ENCODE measurements at places on chromosomes 16 and 17. TPM values are rescaled to one million over a fixed set of nuclear protein-coding genes. Genes with fewer than 3 reads are reported as not detected.

- H3K27ac ChIP-seq: no peak overlapping the region
- no peak overlapping the region for H3K4me3 ChIP-seq
- no peaks in the 10 kb centered on the region for H3K36me3 ChIP-seq
- no peaks in the 10 kb centered on the region for H3K27me3 ChIP-seq
Measured at GRCh38 chr16:51761001-51761400, 609.9 kb upstream of the SALL1 start.

Gene EVPLL
- not detected for total RNA-seq

Gene PPY
- total RNA-seq: not detected

Gene IL34
- not detected for total RNA-seq

Gene PRSS36
- total RNA-seq: 0.63 TPM

Gene KRTAP9-2
- not detected for total RNA-seq

All from cardiac muscle cell (in vitro differentiated cells and primary cell).